A172 (cell line): ENCODE measurements at places on chromosomes 3 and 15. TPM values are rescaled to one million over a fixed set of nuclear protein-coding genes. Genes with fewer than 3 reads are reported as not detected.

DNA sequence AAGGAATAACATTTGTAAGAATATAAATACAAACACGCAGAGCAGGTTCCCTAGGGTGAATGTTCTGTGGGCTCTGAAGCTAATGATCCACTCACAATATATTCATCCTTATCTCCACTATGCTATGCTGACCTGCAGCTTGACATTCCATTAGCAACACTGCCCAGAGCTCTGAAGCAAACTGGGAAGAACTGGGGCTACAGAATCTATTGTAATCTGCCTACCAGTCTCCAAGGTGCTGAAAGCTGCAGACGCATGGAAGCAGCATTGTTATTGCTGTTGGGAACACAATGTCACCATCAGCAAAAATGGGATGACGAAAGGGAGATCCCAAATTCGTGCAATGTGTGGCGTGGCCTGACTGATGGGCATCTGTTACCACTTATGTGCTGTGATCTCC, 316.7 kb upstream of the RORA start:
- DNase-seq = no peak

DNA sequence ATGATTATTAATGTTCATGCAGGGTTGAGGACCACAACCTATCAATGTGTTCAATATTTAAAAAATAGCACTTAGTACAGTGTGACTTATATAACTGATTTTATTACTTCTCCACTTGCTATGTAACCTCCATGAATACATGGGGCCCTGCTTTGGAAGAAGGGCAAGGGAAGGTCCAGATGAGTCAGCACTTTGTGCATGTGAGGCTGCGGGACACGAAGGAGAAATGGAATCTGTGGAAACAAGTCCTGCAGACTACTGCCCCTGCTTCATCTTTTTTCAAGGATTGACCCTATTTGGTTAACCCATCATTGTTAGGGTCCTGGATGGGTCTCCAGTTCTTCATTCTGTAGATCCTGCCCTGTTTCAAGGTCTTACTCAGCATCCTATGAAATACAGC, 1.6 kb downstream of the NXPE3 start:
- DNase-seq = peak; percentile 56

DNA sequence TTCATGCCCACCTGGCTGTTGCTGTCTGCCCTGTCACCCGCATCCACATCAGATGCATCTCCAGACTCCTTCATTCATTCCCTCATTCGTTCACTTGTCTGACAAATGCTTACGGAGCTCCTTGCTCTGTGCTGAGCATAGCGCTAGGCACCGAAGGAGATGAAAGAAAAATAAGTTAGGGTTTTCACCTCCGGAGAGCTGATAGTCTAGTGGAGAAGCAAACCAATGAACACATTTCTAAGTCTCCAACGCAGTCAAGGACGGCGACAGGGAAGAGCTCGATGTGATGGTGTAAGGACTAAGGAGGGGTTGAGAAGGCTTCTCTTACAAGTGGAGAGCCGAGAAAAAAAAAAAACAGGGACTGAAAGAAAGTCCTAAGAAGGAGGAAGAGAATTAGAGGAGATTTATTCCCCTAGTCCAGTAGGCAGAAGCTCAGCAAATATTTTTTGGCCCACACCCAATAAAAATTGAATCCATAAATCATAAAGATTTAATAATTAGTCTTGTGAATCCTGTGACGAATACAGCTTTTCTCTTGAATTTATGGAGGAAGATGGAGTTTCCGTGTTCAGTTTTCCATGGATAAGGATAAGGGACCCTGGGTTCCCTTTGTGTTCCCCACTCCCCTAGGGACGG, 127.2 kb upstream of the DLG1 start:
- no peak for DNase-seq

DNA sequence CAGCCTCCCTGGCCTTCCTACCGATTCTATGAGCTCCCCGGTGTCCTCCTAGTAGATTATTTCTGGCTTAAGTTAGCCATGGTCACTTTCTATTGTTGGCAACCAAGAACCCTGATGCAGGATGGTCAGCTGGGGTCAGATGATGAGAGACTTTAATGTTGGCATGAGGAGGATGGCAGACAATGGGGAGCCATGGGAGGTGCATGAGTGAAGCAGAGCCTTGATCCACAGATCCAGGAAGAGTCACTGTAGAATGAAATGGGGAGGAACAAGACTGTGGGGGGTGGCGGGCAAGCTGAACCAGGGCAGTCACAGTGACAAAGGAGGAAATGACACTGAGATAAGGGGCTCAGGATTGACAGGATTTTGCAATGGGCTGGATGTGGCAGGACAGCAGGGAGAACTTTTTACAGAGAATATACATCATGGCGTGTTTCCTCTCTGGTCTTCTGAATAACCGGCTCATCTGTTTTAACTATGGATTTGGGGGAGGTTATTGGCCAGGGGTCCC, 60.9 kb downstream of the RPLP1 start:
- DNase-seq = no peak

The EOGT gene
- total RNA-seq = 16.8 and 16.9 TPM in 2 replicates

GRCh38 chr15:99671926-99672635, 61.2 kb downstream of the LYSMD4 start:
- DNase-seq = no peak

GRCh38 chr3:48270306-48270705, 29.4 kb downstream of the ZNF589 start:
- DNase-seq = no peak
